ENCODE measurements at places on chromosomes 4 and X.

DNA sequence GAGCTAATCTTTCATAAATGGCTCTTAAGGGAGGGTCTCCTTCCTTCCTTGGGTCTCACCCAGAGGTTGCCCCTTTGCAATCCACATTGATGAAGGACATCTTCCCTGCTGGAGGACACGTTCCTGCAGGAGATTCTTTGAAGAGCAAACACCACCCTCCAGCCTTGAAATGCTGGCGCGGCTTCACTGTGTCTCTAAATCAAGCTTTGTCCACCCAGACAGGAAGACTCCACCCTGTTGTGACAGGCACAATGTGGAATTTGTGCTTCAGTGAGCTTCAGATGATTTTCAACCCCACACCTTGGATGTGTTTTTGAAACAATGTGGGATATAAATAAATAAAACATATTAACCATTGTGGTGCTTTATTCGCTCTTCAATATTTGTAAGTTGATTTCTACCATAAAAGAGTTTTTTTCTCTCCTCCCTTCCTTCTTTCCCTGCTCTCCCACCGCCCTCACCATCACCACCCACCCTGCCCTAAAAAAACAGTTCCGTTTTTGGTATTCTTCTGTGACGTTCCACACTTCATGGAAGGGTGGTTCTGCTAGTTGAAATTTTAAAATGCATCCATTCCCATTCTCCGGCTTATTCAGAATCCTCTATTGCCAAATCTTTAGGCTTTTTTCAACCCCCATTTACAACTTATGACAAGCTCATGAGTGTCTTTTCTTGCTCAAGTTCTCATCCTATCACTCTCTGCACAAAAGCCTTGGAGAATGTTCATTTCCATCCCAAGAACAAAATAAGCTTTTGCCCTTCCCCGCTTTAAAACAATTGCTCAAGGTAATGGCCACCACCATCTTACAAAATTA, 264.3 kb downstream of the RAPGEF2 start:
- no peak for DNase-seq

DNA sequence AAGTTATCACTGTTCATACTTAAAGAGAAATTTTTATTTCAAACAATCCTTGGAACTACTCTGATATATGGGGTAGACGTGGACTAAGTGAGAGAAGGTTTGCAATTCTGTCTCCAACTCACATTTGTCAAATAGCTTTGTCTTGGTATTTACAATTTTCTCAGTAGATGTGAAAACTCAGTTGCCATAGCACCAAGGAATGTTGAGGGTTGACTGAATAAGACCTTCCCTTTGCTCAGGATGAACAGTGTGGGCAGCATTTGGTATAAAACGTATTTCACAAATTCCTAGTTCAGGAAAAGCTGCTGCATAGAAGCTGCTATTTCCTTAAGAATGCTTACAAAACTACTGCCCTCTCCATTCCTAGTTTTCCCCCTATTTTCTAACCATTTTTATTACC, 399.5 kb downstream of the NKX6-1 start:
- DNase-seq = no peak

DNA sequence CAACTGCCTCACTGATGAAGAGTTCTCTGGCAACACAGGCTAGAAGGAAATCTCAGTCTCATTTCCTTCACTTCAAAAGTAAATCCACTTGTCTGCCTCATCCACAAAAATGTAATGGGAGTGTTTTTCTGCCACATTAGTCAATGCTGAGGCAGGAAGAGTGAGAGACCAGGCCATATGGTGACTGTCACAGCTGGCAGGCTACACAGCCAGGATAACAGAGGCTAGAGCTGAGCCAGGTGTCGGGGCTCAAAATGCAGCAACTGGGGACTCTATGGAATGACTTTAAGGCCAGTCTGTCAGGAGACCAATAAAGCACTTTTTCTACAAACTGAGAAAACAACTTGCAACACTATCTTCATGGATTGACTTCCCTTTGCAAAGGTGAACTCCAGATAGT, 204.2 kb downstream of the GPC3 start:
- no peak for DNase-seq

DNA sequence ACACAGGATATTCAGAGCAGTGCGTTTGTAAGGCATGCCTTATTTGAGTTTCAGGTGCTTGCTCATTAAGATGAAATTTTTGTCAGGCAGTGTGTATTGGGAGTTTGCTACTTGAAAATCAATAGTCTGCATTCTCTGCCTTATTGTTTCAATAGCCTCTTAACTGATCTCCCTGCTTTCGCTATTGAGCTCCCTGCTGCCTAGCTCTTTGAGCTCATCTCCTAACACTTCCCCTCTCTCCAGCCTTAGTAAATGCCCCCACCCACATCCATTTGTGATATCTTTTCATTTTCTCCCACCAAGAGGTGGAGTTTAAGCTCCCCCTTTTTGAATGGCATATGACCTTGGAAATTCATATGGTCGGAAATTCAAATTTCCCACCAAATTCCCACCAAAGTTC, 256.6 kb downstream of the IL1RAPL1 start:
- DNase-seq = no peak

- no peak for DNase-seq
These were observed 60.6 kb upstream of the WWC2 start for GRCh38 chr4:183038436-183038835.

DNA sequence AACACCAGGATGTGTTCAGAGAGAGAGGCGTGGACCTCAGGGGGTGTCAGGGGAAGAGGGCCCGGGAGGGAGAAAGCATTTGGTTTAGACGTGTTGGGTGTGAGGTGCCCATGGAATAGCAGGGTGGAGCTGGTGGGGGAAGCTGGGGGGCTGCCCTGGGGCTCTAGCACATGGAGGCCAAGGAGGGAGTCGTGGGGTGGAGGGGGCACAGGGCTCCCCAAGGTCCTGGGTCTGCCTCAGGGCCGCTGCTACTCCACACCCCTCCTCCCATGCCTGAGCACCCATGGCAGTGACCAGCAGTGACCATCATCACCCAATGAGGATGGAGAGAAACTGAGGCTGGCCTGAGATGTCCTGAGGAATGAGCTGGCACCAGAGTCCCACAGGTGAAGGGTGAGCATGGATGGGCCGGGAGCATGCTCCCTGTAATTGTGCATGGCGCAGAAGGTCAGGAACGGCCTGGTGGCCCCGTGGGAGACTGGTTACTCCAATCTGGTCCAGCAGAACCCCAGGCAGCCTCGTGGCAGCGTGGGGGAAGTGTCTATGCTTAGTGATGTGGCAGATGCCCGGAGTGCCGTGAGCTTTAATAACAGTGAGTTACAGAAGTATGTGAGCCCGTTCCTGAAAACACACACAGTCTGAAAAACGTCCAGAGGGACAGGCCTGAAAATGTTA, 69.4 kb upstream of the GPR78 start:
- DNase-seq = no peak

DNA sequence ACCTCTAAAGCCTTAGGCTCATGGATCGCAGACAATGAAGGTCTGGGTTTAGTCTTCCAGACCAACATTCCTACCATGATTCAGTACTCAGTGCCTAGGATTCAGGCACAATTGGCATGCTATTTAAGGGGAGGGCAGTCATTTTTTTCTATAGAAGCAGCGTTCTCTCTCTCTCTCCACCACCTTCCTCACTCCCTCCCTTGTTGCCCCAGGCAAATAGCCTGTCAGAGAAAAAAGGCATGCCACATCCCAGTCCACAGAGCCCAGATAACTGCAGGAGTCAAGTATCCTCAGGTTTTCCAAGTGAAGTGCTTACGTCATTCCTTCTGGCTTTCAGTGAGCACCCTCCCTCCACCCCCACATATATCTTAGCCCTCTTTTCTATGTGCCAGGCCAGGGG, 533.0 kb downstream of the BCOR start:
- no peak for DNase-seq

GRCh38 chr4:61243962-61244361, 43.8 kb downstream of the ADGRL3 start:
- DNase-seq = no peak

DNA sequence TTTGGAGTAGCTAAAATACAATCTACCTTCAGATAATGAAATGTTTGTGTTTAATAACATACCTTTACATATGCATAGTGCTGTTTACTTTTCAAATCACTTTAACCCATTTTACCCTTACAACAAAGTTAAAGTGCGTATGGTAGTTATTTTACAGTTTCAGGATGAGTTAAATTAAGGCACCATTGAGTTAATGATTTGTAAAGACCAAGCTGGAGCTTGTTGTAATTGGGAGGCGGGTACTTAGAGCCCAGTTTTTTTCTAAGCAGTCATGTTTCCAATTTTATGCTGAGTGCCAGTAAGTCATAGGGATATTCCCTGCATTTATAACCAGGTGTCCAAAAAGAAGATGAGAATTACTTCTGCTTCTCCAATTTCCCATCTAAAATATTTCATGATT, 84.2 kb upstream of the NRK start:
- DNase-seq = no peak

DNA sequence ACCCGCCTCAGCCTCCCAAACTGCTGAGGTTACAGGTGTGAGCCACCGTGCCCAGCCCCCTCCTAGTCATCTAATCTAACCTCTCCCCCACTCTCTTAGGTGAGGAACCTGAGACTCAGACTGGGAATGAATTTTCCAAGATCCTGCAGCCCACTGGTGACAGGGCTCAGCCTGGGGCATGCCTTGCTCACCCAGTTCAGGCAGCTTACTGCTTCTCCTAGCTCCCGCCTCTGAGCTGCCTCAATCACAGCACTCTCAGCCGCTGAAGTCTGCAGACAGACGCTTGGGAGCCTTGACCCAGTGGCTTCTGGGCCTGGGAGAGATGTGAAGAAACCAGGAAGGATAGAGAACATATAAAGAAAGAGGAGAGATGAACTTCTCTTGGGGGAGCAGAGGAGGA, 24.4 kb downstream of the PJA1 start:
- no peak for DNase-seq

GRCh38 chrX:12955882-12956703, 18.8 kb upstream of the TMSB4X start:
- DNase-seq = no peak

Measured in type B pancreatic cell (in vitro differentiated cells).